CD4-positive, alpha-beta T cell treated with Interferon gamma for 1 hour (primary cell): ENCODE measurements at places on chromosomes 2 and 18.

- peak; percentile 74 for DNase-seq
Observed at GRCh38 chr2:25165992-25166875, 2.1 kb downstream of the POMC start.

DNA sequence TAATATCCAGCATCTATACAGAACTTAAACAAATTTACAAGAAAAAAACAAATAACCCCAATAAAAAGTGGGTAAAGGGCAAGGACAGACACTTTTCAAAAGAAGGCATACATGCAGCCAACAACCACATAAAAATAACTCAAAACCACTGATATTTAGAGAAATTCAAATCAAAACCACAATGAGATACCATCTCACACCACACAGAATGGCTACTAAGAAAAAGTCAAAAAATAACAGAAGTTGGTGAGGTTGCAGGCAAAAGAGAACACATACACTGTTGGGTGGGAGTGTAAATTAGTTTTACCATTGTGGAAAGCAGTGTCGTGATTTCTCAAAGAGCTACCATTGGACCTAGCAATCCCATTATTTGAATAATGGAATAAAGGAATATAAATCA, 1973.9 kb upstream of the LRRTM1 start:
- no peak for DNase-seq

GRCh38 chr2:10392951-10393639, 55.0 kb downstream of the ODC1 start:
- DNase-seq = no peak

DNA sequence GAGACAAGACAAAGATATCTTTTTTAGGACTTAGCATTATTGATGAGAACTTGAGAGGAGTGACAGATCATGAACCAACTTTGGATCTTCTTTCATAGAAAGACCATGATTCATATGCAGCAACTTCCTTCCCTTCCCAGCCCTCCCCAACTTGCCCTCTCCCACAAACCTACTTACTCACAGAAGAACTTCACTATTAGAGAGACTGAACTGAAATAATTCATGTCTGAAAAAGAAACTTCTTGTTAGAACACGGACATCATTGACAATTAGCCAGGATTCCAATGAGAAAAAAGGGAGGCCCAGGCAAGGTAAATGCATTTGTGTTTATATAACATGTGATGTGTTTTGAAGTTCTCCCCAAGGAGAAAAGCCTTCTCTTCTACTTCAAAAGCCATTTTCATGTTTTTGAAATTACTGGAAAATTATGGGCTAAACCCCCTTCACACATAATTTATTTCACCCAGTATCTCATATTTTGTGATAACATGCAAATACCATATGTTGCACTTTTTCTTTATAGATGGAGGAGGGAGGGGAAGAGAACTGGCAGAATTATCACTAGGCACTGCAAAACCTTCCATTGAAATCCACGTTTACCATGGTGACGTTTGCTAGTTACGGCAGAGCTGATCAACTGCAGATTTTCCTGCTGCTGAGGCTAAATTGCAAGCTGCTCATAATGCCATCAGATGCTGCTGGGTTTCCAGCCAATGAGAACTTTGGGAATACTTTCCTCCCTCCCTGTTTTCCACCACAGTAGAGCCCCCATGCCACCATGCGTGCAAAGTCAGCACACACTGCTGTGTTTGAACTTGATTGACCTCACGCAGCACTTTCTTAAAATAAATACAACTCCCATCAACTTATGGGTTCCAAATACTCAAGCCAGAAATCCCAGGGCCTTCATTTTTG, 294.7 kb downstream of the MEIS1 start:
- no peak for DNase-seq

DNA sequence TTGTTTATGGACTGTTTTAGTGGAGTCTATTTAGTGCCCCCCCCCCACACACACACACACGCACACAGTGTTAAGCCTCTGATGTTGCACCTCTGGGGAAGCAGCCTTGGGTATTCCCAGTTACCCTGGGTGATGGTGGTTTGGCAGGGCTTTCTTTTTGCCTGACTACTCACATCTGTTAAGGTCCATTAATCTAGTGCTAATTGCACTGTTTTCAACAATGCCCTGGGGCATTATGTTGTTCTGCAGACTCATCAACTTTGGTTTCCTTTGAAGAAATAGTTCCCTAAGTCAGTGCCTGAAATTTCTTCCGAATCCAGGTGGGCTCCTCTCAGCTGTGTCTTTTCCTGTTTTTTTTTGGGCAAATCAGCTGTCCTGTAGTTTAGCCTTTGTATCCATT, 34.7 kb downstream of the SPOPL start:
- DNase-seq = no peak

DNA sequence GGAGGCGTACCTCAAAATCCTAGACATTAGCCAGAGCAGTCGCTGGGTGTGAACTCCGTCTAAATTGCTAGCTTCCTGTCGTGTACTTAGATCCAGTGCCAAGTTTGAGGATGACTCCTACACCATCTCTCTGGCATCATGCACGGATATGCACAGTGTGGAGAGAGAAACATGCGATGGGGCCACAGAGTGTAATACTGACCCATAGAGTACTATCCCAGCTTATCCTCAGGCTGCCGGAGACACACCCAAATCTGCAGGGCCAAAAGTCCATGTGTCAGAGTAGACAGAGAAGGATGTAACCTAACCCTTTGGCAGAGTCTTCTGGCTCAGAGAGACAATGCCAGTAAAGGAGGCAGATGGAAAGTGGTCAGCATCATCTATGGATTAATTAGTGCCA, 84.2 kb downstream of the ARL4C start:
- DNase-seq = no peak

DNA sequence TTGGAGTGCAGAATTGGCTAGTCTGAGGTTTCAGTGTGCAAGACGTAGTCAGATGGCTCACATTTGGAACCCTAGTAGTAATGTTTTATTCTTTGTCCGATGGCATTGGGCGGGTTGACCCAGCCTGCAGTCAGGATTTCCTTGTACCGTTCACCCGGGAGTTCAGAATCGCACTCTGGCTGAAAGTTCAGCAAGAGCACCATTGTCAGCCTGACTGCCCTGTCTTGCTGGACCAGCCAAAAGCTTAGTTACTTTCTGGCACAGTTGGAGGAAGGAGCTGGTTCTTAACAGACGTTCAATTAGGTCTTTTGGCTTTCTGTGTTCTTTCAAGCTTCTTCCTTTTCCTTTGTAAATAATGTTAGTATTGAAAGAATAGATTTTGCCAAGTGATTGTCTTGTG, 18.6 kb downstream of the RMC1 start:
- no peak for DNase-seq

GRCh38 chr18:78305789-78306188, 673.8 kb upstream of the SALL3 start:
- DNase-seq = no peak
